ENCODE measurements at places on chromosomes 12 and 14.

GRCh38 chr12:91249518-91250272, 67.1 kb upstream of the DCN start:
- DNase-seq, result no peak

DNA sequence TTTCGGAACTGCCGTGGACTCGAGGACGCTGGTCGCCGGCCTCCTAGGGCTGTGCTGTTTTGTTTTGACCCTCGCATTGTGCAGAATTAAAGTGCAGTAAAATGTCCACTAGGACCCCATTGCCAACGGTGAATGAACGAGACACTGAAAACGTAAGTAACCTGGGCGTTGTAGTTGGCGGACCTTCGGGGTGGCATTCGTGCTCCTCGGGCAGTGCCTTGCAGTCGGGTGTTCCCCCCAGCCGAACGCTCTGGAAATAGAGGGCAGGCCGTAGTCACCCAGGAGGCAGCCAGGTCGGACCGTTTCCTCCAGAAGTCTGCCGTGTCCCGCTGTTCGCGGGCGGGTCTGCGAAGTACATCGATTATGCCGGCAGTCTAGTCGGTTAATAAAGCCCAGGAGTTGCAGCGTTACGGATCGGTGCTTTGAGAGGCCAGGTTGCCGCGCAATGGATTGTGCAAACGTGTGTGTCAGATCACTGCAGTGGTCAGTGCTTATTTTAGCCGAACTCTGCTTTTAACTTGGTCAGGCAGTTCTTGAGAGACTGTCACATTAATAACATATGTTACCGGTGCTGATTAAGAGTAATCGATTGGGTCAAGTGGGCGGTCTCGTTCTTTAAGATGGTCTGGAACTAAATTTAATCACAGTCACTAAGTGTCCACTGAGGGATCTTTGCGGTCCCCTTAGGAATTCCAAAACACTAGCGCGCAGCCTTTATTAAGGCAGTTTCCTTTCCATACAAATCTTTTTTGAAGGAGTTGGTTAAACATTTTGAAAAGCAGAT, 906 bp downstream of the MARK3 start:
- DNase-seq, result peak; percentile 51

DNA sequence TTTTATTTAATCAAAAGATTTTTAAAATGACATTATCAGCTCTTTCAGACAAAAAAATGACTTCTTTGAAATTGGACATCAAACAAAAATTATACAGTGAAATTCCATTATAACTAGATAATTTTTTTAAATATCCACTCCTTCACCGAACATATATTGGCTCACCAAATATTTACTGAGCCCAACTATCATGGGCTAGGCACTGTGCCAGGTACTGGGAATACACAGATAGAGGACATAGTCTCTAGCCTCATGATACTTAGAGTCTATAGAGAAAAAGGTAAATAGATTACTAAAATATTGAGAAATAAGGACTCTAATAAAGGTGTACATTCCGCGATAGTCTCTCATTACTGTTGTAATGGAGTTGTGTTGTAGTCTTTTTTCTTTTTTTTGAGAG, 219.9 kb downstream of the SEC23A start:
- DNase-seq, result no peak

DNA sequence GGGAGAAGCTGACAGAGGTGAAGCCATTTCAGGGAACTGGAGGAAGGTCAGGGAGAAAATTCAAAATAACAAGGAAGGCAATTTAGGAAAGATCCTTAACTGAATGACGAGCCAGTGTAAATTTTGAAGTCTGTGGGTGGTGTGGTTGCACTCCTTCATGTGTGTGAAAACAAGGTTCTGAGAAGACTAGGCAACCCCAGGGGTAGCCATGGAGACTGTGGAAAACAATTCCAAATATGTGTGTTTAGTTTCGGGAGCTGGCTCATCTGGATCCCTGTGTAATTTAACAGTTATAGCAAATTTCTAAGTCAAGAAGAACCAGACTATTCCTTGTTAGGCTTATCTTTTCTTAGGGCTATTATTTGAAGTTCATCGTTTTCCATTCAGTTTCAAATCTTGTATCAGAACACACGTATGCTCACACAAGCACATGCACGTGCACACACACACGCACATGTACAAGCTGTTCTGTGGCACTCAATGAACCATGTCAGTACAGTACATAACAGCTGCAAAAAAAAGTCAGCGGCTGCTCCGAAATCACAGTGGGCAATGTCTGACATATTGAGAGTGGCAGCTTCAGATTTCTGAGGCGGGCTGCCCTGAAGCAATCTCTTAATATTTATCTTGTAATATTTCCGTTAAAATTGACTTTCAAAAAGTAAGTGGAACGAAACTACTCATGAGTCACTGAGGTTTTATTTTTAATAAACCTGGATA, 411.2 kb downstream of the AEBP2 start:
- no peak for DNase-seq

GRCh38 chr12:42498549-42499247, 90.8 kb downstream of the PRICKLE1 start:
- no peak for DNase-seq

- DNase-seq, result no peak
Measured at GRCh38 chr12:123064885-123065619, 84.6 kb downstream of the ARL6IP4 start.

GRCh38 chr14:73787486-73788316, 63.9 kb upstream of the PTGR2 start:
- peak; percentile 52 for DNase-seq

DNA sequence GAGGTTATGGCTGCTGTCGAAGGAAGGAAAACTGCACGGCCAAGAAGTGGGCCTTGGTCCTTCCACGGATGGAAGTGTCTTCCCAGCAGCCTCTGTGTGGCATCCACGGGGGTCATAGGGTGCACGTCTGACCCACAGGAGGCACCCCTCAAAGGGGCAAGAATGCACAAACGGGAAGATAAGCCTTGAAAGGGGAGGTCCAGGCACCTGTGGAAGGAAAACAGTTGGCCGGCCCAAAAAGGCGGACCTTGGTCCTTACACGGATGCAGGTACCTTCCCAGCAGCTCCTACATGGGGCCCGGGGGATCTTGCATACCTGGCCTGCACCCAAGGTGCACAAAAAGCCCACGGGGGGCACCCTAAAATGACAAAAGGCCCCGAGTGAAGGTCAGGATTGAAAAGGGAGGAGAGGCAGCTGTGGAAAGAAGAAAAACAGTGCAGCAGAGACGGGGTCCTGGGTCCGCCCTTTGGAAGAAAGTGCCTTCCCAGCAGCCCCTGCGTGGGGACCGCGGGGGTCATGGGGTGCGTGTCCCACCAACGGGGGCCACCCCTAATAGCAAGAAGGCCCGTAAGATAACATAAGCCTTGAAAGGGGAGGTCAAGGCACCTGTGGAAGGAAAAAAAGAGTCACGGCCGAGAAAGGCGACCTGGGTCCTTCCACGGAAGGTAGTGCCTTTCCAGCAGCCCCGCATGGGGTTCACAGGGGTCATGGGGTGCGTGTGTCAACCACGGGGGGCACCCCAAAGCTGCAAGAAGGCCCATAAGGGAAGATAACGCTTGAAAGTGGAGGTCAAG, 276.1 kb downstream of the ALG10 start:
- DNase-seq, result no peak

DNA sequence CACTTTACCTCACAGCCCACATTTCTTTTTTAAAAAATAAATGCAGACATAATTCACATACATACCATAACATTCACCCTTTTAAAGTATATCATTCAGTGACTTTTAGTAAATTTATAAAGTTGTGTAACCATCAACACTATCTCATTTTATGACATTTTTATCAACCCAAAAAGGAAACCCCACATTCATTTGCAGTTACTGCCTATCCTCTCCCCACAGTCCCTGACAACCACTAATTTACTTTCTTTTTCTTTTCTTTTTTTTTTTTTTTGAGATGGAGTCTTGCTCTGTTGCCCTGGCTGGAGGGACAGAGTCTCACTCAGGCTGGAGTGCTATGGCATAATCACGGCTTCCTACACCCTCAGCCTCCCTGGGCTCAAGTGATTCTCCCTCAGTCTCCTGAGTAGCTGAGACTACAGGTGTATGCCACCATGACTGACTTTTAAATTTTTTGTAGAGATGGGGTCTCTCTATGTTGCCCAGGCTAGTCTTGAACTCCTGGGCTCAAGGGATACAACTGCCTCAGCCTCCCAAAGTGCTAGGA, 1.5 kb upstream of the EP400 start:
- no peak for DNase-seq

- DNase-seq, result no peak
Measured at GRCh38 chr12:10098791-10099190, at the start of gene CLEC1A. TSS of gene CLEC1A (minus strand) at chr12:10098985. CDS start at chr12:10098922, 63 bp downstream.

DNA sequence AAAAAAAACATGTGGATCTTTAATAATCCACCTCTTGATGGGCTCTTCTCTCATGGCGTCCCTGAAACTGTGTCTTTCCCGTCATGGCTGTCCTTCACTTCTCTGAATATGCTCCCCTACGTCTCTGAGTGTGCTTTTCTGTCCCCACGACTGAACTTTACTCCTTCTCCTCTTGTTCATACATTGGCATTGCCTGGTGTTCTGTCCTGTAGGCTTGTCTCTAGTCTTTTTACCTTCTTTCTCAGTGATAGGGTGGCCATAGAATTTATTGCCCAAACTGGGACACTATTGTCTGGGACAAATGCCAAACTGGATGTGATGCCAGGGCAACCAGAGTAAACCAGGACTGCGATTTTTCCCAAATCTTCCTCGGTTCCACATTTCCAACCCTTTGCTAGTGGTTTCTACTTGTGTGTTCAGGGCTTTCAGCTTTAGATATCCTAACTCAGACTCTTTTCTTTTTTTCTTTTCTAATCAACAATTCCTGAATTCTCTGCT, 202.2 kb downstream of the ATP23 start:
- no peak for DNase-seq

GRCh38 chr14:35355981-35356841, 48.3 kb downstream of the NFKBIA start:
- DNase-seq, result no peak

GRCh38 chr14:60596139-60596538, 53.1 kb downstream of the SIX1 start:
- no peak for DNase-seq

- DNase-seq, result peak; percentile 57
Measured at GRCh38 chr14:91649930-91650329, 82.0 kb downstream of the CATSPERB start.

DNA sequence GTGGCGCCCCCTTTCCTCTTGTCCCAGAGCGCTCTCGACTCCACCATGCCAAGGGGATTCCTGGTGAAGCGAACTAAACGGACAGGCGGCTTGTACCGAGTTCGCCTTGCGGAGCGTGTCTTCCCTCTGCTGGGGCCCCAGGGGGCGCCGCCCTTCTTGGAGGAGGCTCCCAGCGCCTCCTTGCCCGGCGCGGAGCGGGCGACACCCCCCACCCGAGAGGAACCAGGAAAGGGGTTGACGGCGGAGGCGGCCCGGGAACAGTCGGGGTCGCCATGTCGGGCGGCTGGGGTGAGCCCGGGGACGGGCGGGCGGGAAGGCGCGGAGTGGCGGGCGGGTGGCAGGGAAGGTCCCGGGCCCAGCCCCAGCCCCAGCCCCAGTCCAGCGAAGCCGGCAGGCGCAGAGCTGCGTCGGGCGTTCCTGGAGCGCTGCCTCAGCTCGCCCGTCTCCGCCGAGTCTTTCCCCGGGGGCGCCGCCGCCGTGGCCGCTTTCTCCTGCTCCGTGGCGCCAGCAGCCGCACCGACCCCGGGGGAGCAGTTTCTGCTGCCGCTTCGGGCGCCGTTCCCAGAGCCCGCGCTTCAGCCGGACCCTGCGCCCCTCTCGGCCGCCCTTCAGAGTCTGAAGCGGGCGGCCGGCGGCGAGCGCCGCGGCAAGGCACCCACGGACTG, 376 bp downstream of the INSM2 start:
- DNase-seq, result peak; percentile 51

DNA sequence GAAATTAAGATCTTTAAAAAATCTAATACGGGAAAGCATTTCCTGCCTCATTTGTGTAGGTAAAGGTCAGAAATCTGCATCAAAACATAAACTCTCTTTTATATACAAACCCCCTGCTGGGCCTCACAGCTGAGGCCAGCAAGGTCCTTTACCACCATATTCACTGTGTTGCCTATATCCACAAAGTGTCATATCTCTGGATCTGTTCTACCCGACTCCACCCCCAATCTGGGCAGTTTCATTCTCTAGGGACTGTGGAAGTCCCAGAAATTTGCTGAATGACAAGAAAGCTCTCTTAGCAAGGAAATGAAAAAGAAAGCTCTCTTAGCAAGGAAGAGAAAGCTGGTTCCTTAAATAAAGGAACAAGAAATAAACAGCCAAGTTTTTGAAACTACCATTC, 301.7 kb downstream of the KCNH5 start:
- DNase-seq, result no peak

DNA sequence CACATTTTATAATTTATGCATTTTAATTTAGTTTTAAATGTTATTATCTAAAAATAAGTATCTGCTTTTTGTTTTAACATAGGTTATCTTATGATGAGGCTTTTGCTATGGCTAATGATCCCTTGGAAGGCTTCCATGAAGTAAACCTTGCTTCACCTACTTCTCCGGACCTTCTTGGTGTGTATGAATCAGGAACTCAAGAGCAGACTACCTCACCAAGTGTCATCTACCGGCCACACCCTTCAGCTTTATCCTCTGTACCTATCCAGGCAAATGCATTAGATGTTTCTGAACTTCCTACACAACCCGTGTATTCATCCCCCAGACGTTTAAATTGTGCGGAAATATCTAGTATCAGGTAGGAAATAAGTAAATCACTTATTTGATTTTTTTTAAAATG, 16.6 kb downstream of the RAB3IP start:
- no peak for DNase-seq

DNA sequence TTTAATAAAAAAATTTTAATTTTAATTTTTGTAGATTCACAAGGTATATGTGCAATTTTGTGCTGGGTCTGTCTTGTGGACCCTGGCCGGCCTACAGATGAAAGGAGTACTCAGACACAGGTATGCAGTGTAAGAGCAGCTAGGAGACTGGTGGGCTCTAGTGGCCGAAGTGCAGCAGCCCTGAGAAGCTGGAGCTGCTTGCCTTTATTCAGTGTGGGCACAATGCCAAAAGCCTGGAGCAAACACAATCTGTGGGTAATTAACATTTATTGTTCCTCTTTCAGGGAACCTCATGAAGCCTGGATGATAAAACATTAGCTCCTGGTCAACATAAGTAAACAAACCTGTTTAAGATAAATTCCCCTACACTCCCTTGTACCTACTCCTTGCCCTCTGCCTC, 135.7 kb upstream of the SEL1L start:
- DNase-seq, result no peak

- DNase-seq, result no peak
Measured at GRCh38 chr12:6189028-6189427, 11.2 kb upstream of the CD9 start.

- DNase-seq, result no peak
Measured at GRCh38 chr12:78938341-78939084, 73.9 kb downstream of the SYT1 start.
